Activated T-helper 9 cell treated with anti-CD3 and anti-CD28 coated beads, Interleukin-2, amount 50 U/mL, for 16 hours (primary cell): ENCODE measurements at places on chromosomes 6 and 20.
A peak's percentile ranks its signal among the peaks of the same experiment; 100 is the strongest.

DNA sequence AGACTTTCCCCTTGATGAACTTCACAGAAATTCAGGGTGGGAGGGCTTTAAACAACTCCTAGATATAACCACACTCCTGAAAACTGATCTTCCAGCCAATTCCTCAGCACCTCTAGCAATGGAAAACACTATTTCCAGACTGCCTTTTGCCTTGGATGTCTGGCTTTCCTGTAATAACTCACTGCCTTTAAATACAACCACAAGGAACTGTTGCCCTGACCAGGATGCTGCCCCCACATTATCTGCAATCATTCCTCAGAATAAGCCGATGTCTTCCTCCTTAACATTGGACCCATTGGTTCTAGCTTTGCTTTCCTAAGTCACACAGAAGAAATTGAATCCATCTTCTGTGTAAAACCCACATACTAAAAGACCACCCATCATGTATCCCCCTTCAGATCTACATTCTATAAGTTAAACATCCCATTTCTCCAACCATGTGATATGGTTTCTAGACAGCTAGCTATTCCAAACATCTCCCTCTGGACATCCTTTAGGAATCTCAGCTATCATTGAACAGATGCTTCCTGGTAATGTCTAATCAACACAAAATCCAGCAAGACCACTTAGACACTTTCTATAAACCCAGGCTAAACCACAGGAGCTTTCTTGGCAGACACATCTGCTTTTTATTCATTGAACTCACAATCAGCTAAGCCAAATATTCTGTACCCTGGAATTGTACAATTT is 95.9 kb upstream of the KCNQ5 start:
- DNase-seq, result no peak

GRCh38 chr20:48824830-48825565 is 2.8 kb downstream of the PREX1 start:
- DNase-seq, result no peak

DNA sequence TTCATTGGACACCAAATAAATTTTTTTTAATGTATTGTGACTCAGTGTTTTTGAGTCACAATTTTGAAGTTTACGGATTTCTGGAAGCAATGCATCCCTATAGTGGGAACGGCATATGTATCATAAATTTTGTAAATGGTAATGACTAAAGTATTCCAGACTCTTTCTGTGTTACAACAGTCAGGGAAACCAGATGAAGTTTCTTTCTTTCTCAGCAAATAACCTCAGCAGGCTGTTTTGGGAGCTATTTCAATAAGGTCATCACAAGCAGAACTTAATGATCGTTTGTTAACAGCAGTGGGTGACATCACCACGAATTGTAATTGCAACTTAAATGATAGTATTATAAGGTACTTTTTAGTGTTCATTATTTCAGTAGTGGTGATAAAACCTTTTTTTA is 52.0 kb downstream of the HIVEP1 start:
- DNase-seq, result no peak

GRCh38 chr6:5007531-5007930 is 3.7 kb upstream of the RPP40 start:
- no peak for DNase-seq

DNA sequence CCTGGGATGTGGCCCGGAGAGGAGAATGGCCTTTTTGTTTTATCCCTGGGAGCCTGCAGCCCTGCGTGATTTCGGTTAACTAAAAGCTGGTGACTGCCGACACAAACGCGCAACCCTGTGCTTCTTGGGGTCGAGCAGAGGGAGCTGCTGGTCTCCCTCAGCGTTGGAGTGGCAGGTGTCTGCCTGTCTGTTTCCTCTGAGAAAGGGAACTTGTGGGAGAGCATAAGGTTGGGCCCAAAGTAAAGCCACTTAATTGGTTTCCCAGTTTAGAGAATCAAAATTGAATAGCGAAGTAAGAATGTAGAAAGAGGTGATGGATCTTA is 500 bp downstream of the LTV1 start:
- DNase-seq, result no peak

DNA sequence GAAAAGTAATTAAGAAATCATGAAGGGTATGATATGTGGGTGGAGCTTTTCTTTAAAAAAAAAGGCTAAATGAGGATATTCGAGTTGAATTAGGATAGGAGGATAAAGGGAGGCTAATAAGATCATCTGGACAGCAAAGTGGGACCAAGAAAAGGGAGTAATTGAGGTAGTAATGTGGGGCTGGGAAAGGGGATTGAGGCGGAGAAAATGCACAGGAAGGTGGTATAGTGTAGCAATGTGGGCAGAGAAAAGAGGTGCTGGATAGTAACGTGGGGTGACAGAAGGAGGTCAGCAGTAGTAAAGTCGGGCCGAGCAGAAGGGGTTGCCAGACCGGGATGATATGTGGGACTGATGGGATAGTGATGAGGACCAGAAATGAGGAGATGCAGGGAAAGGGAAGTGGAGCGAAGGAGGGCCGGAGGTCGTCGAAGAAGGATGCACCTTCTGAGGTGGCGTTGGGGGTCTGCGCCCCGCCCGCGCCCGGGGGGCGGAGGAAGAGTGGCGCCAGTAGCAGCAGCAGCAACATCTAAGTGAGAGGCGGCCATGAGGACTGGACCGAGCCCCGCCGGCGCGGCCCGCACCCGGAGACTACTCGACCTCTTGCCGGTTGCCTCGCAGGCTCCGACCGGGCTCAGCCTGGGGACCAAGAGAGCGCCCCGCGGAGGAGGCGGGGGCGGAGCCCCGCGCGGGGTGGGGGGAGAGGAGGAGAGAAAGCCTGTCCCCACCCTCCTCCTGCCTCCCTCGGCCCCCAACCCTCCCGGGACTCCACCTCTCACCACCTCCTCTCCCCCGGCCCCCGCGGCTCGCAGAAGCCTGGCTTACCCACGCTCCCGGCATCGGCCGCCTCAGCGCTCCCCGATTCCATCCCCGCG is 887 bp downstream of the GABBR1 start:
- DNase-seq, result peak; percentile 55

DNA sequence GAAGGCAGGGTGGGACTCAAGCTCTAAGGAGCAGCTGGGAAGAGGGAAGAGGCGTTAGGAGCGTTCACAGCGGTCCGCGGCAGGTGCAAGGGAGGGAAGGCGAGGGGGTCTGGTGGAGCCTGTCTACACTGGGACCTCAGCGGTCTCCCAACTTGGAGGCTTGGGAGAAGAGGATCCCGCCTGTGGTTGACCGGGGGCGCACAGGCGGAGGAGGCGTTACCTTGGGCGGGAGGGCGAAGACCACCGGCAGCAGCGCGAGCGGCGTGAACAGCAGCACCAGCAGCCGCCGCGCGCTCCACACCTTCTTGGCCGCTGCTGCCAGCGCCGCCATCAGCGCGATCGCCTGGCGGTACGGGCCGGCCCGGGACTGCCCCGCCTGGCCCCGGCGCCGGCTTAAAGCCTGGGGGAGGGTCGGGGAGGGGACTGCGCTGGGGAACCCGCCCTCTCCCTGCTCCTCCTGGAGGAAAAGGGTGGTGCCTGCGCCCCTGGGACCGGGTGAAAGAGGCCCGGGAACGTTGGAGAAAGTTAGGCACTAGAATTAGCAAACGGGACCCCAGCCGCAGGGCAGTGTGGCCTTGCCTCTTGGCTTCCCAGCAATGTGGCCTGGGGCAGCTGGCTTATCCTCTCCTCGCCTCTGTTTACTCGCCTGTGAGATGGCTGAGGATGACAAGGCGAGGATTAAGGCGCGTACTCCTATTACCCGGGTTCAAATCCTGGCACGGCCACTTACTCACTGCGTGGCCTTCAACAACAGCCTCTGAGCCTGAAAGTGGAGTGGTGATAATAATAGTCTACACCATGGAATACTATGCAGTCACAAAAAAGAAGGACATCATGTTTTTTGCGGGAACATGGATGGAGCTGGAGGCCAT is at the start of gene SLC13A3:
SLC13A3 (minus strand) TSS at position 369 of the 872 bp plus-strand sequence; CDS start at position 331, 38 bp downstream.
- no peak for DNase-seq

DNA sequence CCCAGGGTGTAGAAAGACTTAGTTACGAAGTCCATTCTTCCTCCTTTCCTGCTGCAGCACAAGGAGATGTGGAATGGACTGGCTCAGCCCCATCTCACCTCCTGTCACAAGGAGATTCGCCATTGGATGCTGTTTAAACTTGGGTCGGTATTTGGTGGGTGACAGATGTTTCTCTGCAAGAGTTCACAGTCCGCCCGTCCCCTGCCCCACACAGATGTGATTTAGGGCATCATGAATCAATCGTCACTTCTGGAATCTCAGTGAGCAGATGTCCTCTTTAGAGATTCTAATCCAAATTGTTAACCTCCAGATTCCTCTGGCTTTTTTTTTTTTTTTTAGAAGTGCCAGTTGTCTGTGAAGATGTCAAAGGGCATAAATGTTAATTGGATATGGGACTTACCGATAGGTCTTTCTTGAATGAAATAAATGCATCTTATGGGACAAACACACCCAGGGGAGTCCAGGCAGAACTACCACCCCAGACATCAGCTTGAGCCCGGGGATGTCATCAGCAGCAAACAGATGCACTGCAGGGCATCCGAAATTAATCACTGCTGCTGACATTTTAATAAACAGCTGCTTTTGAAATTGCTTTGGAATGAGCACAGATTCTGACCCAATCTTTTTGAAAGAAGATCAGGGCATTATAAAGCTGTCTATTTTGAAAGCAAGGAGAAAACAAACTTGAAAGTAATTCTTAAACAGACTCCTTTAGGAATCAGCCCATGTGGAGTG is 117.6 kb upstream of the CDH4 start:
- no peak for DNase-seq

- no peak for DNase-seq
These were observed 2.6 kb downstream of the MAFB start for GRCh38 chr20:40686434-40686882.

- DNase-seq, result no peak
These were observed 308.5 kb upstream of the POU3F2 start for GRCh38 chr6:98525860-98526259.
